ENCODE measurements at places on chromosomes 5 and 9.

- no peak for DNase-seq
Observed at GRCh38 chr5:143177263-143177983, 226.1 kb downstream of the NR3C1 start.

- DNase-seq = no peak
Observed at GRCh38 chr9:84620338-84620737, 49.2 kb upstream of the NTRK2 start.

DNA sequence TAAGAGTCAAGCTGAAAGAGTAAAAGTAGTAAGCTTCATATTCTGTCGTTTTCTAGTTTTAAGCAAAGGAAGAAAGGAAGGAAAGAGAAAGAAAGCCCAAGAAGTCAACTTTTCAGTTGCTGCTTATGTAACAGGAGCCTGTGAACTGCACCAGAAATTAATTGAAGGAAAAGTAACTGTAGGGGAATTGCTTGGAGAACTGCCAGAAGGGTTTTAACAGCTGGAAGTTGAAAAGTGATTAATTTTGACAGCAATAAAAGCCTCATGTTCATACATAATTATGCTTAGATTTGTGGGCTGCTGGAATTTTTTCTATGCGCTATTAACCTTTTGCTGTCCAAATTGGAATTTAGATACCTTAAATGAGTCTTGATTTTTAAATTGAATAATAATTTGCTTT is 255.7 kb downstream of the ENC1 start:
- no peak for DNase-seq

GRCh38 chr9:86298873-86299272 is 16.5 kb upstream of the ISCA1 start:
- no peak for DNase-seq

- DNase-seq = no peak
Observed at GRCh38 chr5:15431923-15432322, 68.1 kb upstream of the FBXL7 start.

DNA sequence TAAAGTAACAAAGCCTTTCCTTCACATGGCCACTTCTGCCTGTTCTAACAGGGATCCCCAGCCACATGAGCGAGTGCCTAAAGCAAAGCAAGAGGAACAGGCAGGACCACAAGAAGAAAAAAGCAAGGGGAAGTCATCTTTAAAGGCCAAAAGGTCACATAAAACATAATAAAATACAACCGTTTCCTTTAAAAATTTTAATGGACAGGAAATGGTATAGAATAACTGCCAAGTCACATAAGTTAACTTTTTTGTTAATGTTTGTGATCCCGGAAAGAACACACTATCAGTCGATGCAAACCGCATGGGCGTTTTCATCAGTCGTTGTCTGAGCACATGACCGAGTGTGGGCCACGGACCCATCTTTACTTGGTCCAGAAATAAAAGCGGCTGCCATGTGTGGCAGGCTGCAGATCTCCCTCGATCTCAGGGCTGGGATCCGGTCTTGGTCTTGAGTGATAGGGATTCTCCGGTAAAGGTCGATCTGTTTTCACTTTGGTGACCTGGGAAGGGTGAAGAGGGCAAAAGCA is 15.6 kb downstream of the NDUFA8 start:
- DNase-seq = no peak

DNA sequence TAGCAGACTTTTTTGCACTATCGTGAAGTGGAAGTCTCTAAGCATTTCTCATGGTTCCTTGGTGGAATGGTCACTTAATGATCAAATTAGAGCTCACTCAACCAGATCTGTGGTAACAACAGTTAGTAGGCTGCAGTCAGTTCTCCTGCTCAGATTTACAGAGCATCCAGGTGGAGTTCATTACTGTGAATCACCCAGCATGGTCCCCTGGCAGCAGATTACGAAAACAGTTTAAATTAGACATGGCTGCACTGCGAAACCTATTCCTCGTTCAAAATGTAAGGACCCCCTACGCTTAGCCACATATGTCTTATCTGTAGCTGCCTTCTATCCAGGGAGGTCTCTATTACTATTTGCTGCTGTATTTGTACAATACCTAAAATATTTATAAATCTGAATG is 823.6 kb upstream of the ARRDC3 start:
- DNase-seq = no peak

DNA sequence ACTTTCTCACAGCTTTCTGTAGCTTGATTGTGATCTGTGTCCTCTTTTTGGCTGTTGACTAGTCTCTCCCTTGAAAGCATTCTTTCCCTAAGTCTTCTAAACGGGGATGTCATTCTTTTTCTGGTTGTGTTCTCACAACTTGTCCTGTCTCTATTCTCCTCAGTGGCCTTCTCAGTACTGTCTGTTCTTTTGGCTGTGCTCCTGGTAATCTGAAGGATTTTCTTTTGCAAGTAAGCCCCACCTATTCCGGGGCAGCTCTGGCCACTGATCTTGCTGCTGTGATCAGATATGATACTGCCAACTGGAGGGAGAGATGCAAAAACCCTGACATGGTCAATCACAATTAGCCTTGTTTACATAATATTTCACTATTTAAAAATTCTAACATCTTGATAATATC is 172.2 kb downstream of the CDC42SE2 start:
- no peak for DNase-seq

DNA sequence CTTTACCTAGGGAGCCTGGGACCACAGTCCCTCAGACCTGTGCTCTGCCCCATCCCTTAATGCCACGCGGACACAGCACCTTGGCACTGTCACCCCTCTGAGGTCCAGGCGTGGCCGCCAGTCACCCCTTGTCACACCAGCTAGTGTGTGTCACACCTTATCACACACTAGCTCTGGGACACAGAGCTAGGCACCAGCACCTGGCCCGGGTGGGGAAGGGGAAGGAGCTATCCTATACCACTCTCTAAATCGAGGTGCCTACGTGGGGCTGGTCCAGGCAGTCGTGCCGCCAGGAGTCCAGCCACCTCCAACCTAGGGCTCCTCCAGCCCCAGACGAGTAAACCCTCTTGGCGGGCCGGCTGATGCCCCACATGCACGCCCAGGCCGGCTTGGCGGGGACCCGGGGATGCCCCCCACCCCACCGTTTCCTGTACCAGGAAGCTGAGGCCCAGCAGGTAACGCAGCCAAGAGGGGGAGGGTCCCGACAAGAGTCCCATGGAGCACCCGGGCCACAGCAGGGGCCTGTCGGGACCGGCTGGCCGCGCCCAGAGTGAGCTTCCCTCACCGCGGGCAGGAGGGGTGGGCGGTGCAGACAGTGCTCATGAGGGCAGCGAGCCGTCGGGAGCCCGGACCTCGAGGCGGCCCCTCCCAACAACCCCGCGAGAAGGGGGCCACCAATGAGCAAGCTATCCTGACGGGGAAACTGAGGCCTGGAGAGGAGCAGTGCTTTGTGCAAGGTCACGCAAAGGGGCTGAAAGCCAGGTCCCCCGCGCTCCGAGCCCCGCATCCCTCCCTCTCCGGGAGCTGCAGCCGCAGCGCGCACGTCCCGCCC is 550 bp downstream of the CORO2A start:
- DNase-seq = no peak

GRCh38 chr5:176742246-176743105 is 67.9 kb upstream of the UNC5A start:
- no peak for DNase-seq

GRCh38 chr5:34854459-34855174 is 15.7 kb downstream of the TTC23L start:
- DNase-seq = peak; percentile 78

GRCh38 chr9:126611193-126611591 is 2.5 kb upstream of the LMX1B start:
- no peak for DNase-seq

- no peak for DNase-seq
Observed at GRCh38 chr5:18652404-18653215, 1018.4 kb downstream of the TAF11L14 start.

DNA sequence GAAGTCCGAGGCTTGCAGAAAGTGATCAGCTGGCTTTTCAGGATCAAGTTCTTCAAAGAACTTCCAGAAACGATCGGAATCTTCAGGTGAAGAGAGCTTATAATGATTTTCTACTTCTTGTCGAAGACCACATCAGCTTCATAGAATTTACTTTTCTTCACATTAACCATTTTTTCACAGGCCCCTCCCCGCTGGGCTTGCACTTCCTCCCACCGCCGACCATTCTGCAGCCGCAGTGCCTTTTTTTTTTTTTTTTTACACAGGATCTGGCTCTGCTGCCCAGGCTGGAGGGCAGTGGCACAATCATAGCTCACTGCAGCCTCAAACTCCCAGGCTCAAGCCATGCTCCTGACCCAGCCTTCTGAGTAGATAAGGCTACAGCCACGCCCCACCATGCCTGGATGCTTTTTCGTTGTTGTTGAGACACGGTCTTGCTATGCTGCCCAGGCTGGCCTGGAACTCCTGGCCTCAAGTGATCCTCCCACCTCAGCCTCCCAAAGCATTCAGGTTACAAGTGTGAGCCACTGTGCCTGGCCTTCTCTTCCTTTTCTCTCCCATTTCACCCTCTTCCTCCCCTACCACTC is 15.3 kb upstream of the RNF130 start:
- no peak for DNase-seq

DNA sequence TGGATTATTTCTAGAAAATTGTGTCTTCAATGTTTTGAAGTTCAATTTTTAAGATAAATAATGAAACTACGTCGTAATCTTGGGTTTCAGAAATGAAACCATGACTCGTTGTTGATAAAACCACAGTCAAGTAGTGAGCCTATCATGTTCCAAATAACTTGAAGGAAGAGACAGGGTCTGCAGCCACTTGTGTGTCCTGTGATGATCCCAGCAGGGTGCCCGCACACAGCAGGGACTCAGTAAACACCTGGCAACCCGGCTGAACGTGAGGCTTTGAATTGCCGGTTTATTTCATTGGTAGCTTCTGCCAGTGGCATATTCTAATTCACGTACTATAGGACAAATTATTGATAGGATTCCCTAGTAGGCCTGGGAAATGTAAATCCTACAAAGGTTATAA is 679.6 kb downstream of the IRX1 start:
- no peak for DNase-seq

- DNase-seq = no peak
Observed at GRCh38 chr5:104372796-104373195, 810.2 kb upstream of the NUDT12 start.

DNA sequence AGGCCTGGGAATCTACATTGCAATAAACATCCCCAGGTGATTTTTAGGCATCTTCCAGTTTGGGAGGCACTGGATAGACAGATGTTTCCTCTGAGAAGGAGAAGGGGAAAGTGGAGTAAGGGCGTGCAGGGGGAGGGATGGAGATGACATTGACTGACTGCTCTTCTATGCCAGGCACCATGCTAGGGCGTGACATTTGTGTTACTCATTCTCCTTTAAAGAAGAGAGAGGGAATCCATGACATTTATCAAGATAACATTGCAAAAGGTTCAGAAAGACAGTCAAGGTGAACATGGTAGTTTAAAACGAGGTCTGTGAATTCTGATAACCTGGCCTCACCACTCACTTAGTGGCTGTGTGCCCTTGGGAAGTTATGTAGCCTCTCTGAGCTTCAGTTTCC is 35.8 kb downstream of the FGF1 start:
- DNase-seq = no peak

DNA sequence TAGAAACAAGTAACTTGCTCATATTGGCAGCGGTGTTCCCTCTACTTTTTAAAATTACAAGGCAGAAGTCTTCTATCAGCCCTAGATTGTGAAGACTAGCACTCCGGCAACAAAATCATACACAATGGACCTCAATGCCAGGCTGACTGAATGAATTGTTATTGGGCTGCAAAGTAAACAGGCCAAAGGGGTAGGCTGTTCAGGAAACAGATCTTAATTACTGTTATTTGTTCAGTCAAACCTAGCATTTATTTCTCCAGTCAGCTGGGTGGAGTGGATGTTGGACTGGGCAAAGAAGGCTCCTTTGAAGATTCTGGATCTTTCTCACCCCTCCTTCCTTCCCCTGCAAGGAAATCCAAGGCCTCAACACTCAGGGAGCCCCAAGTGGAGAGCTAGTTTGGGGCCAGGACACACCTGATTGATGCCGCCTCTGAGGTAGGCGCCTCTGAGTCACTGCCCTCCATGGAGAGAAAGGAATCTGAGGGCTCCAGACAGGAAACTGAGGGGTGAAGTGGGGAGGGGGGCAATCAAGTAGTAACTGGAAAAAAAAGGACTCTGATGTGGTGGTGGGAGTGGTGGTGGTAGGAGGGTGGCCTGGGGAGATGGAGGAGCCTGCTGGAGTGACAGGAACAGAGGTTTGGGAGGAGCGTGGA is 35.5 kb downstream of the SERINC5 start:
- peak; percentile 9 for DNase-seq

GRCh38 chr9:126694206-126695081 is 80.7 kb downstream of the LMX1B start:
- no peak for DNase-seq

DNA sequence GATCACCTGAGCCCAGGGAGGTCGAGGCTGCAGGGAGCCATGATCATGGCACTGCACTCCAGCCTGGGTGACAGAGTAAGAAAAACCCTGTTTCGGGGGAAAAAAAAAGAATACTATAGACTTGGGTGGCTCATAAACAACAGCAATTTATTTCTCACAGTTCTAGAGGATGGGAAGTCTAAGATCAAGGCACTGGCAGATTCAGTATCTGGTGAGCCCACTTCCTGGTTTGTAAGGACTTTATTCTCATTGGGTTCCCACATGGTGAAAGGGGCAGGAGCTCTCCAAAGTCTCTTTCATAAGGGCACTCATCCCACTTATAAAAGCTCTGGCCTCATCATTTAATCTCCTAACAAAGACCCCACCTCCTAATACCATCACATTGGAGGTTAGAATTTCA is 8.7 kb downstream of the HINT1 start:
- no peak for DNase-seq

- DNase-seq = no peak
Observed at GRCh38 chr9:82418334-82418733, 429.8 kb downstream of the SPATA31D1 start.

DNA sequence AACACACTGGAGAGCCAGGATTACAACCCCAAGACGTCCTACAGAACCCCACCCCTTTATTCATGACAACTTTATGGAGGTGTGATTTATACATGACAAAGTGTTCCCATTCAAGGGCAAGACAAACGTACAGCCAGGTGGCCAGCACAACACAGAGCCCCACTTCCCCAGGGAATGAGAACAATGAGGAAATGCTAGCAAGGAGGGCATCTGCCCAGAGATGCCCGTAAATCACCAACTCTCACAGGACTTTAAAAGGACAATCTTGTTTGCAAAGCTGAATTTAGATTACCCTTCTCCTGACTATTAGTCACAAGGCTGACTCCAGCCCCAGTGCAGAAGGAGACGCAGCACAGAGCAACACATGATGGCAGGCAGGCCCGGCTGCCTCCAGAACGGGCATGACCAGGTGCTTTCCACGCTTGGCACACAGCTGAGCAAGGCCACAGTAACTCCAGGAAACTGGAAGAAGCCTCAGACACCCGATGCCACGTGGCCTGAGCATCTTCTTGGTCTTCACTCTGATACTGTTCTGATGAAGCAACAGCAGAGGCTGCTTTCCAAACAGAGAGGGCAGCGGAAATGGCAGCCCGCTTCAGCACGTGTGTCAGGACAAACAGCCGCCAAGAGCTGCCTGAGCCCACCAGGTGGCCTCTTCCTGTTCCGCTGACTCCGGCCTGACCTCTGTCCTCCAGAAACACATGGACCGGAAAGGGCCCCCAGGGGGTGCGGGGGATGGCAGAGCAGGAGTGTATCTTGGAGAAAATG is 51.4 kb downstream of the ROR2 start:
- DNase-seq = peak; percentile 85

Measured in NCI-H1417 treated with DMSO at 0.1 percent for 48 hours (cell line).